Eye (tissue), 1 donor: ENCODE measurements at places on chromosomes 4 and X.

GRCh38 chrX:4588466-4588865 is 875.0 kb upstream of the PRKX start:
- no peak for DNase-seq

DNA sequence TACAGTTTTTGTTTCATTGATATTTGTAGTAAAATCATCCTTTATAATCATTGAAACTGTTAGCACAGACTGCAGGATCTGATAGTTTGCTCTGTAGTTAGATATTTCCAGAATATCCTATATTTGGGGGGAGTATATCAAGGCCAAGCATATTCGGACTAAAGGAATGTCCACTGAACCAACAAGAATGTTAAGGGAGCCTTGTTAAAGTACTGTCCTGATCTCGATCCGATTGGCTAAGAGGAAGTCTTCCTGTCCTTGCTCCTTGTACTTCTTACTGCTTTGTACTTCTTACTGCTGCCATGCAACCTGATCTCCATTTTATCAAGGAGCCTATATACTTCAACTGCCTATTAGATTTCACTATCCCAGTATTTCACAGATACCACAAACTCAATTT is 449.3 kb downstream of the RPA4 start:
- DNase-seq = no peak

DNA sequence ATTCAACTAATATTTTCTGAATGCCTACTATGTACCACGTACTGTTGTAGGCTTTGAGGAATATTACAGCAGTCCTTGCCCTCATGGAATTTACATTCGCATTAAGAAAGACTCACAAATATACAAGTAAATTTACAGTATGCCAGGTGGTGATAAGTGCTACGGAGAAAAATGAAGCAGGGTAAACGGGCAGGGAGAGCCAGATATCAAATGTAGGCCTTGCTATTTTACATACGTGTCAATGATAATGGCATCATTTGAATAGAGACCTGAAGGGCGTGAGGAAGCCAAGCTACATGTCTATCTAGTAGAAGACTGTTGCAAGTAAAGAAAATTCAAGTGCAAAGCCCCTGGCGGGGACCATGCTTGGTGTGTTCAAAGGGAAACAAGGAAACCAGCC is 65.2 kb downstream of the AMMECR1 start:
- no peak for DNase-seq

- no peak for DNase-seq
Measured at GRCh38 chrX:23786268-23786815, 3.4 kb downstream of the SAT1 start.

GRCh38 chr4:87209696-87210095 is 10.7 kb downstream of the KLHL8 start:
- DNase-seq = no peak

- DNase-seq = no peak
Measured at GRCh38 chr4:162706632-162707031, 460.1 kb downstream of the NAF1 start.

DNA sequence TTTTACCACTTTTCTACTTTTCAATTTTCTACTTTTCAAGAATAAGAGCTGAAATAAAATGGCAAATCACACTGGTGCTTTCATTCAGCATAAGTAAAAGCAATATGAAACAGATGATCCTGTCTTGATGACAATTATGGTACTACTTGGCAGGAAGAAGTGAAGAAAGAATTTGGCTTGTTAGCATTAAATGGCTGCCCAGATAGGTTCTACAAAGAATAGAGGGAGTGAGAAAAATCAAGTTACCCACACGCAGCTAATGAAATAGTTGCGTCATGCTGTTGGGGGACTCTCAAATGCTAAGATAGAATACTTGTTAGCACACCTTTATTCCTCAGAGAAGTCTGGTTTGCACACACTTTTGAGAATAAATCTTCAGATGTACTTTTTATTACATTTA is 12.5 kb upstream of the LCORL start:
- peak; percentile 25 for DNase-seq

- no peak for DNase-seq
Measured at GRCh38 chr4:99809326-99809725, 7.3 kb upstream of the DAPP1 start.

- DNase-seq = no peak
Measured at GRCh38 chr4:178599521-178599920, 1157.3 kb upstream of the AGA start.

DNA sequence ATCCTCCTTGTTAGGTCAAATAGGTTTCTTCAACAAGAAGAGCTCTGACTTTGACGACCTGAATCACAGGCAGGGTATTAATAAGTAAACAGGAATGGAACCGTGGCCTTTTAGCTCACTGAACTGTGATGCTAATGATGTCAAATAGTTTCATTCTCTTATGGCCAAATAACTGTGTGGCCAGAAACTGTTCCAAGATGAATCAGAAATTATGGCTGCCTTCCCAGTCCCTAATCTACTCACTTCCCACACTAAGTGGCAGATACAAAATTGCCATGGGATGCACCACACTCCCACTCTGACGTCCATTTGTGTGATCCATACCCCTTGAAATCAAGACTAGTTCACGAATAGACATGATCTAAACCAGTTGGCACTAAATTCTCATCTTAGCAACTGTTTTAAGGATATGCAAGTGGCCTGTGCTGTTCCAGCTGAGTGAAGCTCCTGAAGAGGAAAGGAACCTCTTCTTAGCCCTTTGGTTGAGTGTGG is 455.4 kb downstream of the IL15 start:
- DNase-seq = peak; percentile 20

- DNase-seq = no peak
Measured at GRCh38 chr4:148095346-148095923, 346.8 kb downstream of the NR3C2 start.

DNA sequence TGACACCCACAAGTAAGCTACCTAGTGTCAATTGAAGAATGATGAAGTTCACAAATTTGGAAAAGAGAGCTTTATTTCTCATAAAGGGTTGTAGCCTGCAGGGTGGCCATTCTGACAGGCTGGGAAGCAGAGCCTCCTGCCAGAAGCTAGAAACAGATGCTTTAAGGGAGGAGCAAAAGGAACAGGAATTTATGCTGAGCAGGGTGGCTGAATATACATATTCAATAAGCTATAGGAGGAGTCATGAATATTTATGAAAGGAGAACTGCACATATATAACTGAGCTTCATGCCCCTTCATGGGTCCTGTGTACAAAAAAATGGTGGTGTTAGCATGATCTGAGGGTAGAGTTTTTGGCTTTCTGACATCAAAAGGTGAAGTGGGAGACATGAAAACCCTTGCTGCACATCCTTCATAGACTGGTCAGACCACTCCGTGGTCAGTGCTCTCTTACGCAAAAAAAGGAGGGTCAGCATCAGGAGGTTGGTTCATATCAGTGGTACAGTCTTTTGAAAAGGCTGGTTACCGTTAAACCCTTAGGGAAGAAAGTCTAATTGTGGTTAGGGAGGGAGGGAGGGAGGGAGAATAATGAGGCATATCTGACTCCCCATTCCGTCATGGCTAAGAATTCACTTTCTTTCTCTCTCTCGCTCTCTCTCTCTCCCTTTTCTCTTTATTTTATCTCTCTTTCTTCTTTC is 121.4 kb downstream of the LUZP4 start:
- no peak for DNase-seq

DNA sequence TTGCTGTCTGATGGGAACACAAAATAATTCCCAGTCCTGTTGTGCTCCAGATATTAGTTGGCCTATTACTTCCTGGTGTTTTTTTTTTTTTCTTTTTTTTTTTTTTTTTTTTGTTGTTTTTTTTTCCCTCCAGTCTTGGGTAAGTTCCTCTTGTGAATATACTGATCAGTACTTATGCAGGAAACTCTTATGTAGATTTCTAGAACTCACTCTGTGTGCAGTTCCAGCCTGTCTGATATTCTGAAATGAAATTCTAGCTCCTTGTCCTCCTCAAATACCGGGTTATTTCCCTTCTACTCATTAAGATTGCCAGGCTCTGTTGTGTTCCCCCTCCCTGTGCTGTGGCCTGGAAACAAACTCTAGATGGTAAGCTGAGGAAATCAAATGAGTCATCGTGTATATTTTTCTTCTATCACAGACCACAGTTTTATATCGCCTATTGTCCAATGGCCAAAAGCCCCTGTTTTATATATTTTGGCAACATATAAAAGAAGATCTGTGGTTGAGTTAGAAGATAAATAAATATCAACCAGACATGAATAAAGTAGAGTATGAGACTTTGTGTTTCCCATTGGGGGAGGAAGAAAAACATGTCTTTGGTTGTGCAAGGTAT is 124.3 kb upstream of the UGT8 start:
- DNase-seq = no peak

DNA sequence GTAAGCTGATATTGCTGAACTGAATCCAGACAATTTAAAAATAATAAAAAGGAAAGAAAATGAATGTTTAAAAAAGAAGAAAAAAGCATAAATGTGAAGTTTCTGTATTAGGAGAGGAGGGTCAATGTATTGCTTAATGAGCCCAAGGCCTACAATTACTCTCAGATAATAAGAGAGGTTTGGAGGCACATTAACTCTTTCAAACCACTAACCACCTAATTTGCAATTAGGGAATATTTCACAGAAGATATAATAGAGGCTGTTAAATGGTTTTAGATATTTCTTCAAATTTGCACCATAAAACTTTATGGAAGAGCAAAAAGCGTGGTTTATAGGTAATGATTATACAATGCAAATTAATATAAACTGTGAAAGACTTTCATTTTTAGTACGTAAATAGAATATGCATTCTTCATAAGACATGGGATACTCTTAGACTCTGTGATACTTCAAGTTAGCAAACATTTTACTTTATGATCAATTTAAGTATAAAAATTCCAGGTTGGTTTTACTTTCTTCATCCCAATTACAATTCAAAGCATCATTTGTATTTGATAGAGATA is 364.2 kb upstream of the GALNTL6 start:
- no peak for DNase-seq

GRCh38 chr4:27129871-27130366 is 269.3 kb downstream of the STIM2 start:
- DNase-seq = no peak

- no peak for DNase-seq
Measured at GRCh38 chrX:152917656-152918579, 20.1 kb downstream of the ZNF185 start.

GRCh38 chr4:5460106-5460801 is 248.1 kb downstream of the EVC2 start:
- peak; percentile 55 for DNase-seq

- DNase-seq = peak; percentile 84
Measured at GRCh38 chr4:85147481-85148076, 181.1 kb upstream of the WDFY3 start.

GRCh38 chr4:26822546-26822945 is 38.1 kb upstream of the STIM2 start:
- DNase-seq = no peak

GRCh38 chrX:149467461-149467860 is 37.6 kb downstream of the IDS start:
- DNase-seq = peak; percentile 8

- DNase-seq = no peak
Measured at GRCh38 chr4:168743601-168744000, 246.7 kb downstream of the PALLD start.

DNA sequence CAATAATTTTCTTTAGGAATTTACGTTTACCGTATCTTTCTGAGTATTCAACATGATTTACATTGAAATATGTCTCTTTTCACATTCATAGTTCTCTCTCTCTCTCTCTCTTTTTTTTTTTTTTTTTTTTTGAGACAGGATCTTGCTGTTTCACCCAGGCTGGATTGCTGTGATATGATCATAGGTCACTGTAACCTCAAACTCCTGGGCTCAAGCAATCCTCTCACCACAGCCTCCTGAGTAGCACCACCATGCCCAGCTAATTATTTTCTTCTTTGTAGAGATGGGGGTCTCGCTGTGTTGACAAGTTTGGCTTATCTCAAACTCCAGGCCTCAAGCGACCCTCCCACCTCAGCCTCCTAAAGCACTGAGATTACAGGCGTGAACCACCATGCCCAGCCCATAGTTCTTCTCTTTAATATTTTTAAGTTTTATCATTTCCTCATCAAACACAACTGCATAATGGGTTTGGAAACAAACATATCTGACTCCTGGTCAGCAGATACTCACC is 9.8 kb downstream of the SRP72 start:
- no peak for DNase-seq

DNA sequence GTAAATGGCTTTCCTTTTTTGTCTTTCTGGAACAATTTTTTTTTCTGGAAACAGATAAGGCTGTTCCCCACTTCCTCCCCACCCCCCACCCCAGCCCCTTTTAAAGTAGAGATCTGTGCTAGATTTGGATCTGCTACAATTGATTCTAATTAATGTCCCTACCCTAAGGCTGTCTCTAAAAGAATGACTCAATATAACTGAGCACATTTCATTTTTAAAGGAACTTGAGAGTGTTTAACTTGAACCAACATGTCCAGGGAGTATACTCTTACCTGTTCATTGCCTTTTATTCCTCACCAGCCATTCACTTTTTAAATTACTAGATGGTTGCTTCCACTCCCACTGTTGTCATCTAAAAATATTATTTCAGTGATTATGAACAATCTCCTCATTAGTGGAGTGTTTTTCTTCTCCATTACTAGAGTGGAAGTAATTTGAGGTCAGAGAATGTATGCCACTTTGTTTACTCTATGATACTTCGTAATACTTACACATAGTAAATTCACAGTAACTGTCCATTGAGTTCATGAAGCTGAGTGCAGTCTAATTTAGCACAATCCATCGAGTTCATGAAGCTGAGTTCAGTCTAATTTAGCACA is 14.1 kb upstream of the CNOT6L start:
- peak; percentile 66 for DNase-seq

GRCh38 chr4:125116431-125116830 is 198.3 kb upstream of the FAT4 start:
- no peak for DNase-seq

- peak; percentile 21 for DNase-seq
Measured at GRCh38 chrX:154459832-154460231, 1.8 kb downstream of the PLXNA3 start.

GRCh38 chrX:104334971-104335370 is 80.2 kb upstream of the ESX1 start:
- DNase-seq = no peak

DNA sequence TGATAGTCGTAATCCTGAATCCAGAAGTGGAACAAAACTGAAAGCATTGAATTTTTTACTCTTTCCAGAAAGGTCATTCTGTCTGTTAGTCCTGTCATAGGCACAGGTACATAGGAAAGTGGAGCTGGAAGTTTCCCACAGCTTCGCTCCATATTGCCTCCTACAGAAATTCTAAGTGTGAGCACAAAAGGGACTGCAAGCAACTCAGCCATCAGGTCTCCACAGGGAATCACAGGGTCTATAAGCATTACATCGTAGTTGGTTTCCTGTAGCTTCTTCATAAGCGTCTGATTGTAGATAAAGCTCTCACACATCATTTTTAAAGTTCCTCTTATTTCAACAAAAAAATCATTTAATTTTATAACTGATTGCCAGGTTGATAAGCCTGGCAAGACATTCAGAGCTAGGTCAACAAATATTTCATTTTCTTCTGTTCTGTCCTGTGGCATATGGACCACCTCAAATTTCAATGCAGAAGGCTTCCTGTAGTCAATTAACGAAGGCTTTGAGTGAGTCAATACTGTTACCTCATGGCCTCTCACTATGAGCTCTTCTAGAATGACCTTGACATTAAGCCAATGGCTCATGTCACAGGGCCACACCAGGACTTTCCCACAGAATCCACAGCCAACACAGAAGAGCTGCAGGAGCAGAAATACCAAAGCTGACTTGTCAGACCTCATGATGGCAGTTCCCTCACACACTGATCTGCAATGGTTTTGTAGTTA is at the start of gene UGT2A3:
Gene UGT2A3 (minus strand): TSS at position 727 of the 728 bp plus-strand sequence. CDS start 44 bp downstream, at position 683.
- no peak for DNase-seq
